Midbrain (tissue), 1 donor: ENCODE measurements at places on chromosomes 3 and 15.

GRCh38 chr3:140794507-140794906 lies 116.6 kb downstream of the TRIM42 start:
- no peak for DNase-seq

- DNase-seq: no peak
Observed at GRCh38 chr3:126056681-126057500, 27.0 kb downstream of the SLC41A3 start.

GRCh38 chr3:65552434-65552833 lies 486.3 kb downstream of the MAGI1 start:
- DNase-seq: no peak

- no peak for DNase-seq
Observed at GRCh38 chr3:45398178-45398577, 9.8 kb downstream of the LARS2 start.

DNA sequence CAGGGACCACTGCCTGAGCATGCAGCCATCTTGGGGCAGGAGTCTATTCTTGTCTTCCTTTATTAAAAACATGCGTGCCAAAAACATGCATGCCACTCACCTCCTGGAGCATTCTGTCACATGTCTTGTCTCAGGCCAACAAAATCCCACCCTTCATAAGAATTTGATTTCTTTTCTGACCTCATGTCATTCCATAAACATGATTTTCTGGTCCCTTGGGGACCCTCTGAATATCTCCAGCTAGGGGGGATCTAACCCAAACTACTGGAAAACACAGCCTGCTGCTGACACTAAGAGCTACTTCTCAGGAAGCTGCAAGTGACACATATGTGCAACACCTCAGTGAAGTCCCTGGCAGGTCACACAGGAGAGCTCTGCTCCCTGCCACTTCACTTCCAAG lies 26.8 kb upstream of the NOX5 start:
- no peak for DNase-seq

- DNase-seq: no peak
Observed at GRCh38 chr15:35907511-35907910, 361.5 kb upstream of the DPH6 start.

- DNase-seq: no peak
Observed at GRCh38 chr3:185076219-185076618, 76.6 kb downstream of the C3orf70 start.

DNA sequence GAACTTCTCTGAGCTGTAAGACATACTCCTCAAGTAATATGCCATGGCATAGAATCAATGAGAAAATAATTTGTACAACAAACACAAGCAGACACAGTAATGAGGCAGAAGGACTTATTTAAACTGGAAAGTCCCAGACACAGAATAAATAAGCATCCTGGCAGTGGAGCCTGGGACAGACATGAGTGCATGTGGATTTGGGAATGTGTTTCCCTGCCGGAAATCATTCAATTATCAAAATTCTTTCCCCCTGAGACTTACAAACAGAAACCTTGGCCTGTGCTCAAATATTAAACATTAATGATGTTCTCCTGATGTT lies 520.1 kb downstream of the ROBO1 start:
- no peak for DNase-seq

GRCh38 chr15:28946803-28947202 lies 61.0 kb downstream of the APBA2 start:
- DNase-seq: no peak

GRCh38 chr15:62209821-62210220 lies 44.7 kb upstream of the C2CD4B start:
- no peak for DNase-seq

DNA sequence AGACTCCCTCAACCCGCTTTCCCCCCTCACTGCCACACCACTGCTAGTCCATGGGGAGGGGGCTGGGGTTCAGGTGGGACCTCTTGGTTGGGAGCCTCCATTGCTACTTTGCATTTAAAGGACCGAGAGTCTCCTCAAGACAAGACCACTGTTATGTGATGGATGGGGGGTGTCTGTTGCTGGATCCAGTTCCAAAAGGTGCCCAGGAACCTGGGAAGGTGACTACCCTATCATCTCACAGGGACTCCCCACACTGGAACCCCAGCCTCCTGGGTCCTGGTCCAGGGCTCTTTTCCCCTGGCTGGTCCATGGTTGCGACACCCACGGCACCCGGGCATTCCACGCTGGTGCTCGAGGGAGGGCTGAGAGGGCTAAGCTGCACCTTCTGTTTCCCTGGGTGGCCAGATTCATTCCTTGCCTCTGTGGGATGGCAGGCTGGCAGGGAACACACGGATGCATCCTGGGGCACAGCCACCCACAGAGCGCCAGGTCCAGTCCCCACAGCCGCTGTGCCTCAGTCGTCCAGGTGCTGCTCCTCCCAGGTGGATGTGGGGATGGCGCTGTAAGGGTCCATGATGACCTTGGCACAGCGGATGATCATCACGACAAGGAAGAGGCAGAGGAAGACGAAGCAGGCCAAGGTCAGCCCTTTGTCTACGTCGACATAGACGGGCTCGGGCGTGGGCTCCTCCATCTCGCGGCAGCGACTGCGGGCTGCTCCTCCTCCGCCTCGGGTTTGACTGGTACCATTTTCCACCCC lies 48.6 kb downstream of the FAH start:
- no peak for DNase-seq

GRCh38 chr15:88654430-88655102 lies 15.8 kb downstream of the ISG20 start:
- DNase-seq: no peak

GRCh38 chr3:65174713-65175112 lies 486.9 kb upstream of the ADAMTS9 start:
- no peak for DNase-seq

DNA sequence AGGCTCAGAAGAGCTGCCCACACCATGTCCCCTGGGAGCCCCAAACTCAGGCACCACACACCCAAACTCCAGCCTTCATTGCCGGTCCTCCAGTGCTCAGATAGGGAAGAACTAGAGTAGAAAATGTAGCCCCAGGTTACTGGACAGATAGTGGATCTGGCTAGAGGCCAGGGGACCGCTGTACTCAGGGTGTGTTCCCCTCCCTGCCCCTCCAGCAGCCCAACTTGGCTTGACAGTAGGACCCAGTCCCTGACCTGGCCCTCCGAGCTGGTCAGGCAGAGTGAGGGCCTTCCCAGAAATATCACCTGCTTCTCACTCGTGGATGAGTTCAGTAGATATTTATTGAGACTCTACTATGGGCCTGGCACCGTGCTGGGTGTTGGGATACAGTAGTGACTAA lies 100.0 kb downstream of the CORO2B start:
- no peak for DNase-seq

DNA sequence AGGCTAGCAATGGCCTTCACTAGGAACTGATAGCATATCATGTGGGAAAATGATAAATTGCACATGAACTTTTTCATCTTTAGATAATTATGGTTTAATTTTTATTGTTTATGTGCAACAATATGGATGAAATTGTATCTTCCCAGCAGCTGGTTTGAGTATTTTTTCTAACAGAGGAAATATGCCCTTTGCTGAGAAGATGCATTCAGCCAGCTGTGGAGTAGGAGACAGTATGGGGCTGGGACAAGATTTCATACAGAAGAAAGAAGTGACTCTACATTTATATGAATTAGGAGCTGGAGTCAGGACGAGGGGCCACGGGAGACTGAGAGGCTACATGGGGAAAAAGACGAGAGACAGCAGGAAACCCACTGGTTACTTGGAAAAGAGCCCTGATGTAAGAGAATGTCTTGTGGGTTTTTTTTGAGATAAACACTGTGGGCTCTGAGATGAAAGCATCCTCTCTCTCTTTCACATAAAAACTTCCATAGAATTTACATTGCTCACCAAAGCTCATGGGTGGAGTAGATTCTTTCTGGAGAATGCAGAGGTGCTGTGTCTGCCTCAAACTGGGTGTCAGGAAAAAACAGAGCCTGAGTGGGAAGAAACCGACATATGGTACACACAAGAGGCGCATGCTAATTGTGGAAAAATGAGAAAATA lies 115.2 kb upstream of the PDZRN3 start:
- DNase-seq: no peak
